BJ (cell line): ENCODE measurements at places on chromosomes 6 and 20.

- no peak for DNase-seq
These were observed 95.9 kb upstream of the COL21A1 start for GRCh38 chr6:56343295-56343694.

- no peak for DNase-seq
These were observed 859 bp upstream of the KIF25 start for GRCh38 chr6:167996424-167997199.

GRCh38 chr20:20638878-20639277 lies 73.6 kb downstream of the RALGAPA2 start:
- DNase-seq, result no peak

DNA sequence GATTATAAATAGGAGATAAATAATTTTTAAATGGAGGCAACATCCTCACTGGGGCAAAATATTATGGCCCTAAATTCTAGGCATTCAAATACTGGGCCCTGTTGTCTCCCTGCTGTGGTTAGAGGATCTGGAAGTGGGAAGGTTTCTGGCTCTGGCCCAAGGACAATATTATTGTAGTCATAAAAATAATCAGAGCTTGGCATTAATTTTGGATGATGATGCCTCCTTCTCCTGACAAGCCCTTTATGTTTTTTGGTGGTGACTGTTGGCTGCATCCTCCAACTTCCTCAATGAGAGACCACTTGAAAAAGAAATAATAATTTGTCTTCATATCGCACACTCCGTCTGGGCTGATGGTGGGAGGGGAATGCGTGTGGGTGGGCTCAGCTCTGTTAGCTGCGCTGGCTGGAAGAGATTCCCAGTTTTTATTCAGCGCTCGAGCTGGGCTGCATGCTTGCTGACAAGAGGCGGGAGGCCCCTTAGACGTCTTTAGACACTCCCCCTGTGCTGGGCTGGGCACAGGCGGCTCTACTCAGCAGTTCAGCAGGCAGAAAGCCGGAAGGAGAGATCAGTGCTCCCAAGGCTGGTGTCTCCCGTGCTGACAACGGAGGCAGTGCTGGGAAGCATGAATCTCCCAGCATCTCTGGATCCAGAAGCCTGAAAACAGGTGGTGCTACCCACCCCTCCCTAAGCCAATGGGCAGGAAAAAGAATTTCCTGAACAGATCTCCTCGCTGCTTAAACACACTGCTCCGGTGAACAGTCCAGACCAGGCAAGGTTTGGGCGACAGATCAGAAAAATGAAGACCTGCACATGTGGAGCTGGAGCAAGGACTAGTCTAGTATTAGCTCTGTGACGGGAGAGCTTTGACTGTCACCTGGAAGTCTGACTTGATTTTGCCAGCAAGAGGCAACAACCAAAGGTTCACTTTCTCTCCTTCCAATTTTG lies 97.7 kb downstream of the SYCP2 start:
- peak; percentile 5 for DNase-seq

DNA sequence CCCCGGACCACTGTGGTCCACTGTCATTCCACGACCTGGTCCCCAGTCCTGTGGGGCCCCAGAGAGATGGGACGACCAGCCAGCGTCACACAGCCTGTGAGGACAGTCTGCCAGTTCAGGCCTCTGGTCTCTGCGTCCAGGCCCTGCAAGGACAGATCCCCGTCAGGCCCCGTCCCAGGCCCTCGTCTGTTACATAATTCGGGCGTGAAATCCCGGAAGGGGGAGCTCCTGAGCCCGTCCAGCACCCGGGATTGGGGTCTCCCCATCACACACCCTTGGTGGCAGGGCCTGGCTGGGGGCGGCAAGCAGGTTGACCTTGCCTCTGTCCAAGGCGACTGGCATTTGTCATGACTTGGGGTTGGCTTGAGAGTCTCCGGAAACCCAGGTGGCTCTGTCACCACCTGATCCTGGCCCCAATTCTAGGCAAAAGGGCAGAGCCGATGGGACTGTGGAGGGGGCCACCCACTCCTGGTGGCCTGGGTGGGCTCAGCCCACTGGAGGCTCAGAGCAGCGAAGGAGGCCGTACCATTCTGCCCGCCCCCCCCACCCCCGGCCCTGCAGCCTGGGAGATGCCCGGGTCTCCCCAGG lies 73.8 kb upstream of the GATA5 start:
- no peak for DNase-seq

- no peak for DNase-seq
These were observed 156.4 kb upstream of the PDE10A start for GRCh38 chr6:165819394-165819793.

- no peak for DNase-seq
These were observed 1321.1 kb upstream of the GJE1 start for GRCh38 chr6:140811642-140812041.

GRCh38 chr20:44888226-44889103 lies 3.0 kb downstream of the YWHAB start:
- no peak for DNase-seq

GRCh38 chr6:73565767-73566485 lies 45.1 kb upstream of the EEF1A1 start:
- peak; percentile 14 for DNase-seq

GRCh38 chr6:122609881-122610689 lies at the start of gene PKIB:
Gene PKIB (plus strand): TSS chr6:122610405. CDS start chr6:122717795, 107,390 bp downstream.
- DNase-seq, result no peak

GRCh38 chr6:134544737-134545136 lies 226.8 kb upstream of the SGK1 start:
- DNase-seq, result no peak

DNA sequence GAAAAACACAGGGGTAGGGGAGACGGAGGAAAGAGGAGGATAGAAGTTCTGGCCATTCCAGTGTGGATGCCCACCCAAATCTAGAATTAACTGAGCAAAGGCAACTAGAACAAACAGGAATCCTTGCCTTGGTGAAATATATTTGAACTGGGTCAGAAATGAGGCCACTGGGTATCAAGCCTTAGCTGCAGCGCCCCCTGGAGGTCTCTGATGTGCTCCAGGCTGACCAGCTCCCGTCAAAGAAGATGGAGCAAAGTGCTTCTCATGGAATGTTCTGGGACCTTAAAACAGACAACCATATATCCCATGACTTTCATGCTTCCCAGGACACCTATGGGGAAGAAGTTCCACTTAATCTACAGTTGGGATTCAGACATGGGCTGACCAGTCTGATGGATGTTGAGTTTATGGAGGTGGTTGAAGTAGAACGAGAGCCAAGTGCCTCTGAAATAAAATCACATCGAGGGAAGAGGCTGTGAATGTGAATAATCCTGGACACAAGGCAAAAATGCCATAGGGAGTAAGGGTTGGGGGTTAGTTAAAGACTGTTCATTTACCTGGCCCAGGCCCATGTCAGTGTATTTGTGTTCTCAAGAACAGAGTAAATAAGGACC lies 50.4 kb downstream of the HLA-DPB1 start:
- DNase-seq, result no peak

GRCh38 chr20:41177636-41178035 lies 40.3 kb downstream of the PLCG1 start:
- peak; percentile 82 for DNase-seq

DNA sequence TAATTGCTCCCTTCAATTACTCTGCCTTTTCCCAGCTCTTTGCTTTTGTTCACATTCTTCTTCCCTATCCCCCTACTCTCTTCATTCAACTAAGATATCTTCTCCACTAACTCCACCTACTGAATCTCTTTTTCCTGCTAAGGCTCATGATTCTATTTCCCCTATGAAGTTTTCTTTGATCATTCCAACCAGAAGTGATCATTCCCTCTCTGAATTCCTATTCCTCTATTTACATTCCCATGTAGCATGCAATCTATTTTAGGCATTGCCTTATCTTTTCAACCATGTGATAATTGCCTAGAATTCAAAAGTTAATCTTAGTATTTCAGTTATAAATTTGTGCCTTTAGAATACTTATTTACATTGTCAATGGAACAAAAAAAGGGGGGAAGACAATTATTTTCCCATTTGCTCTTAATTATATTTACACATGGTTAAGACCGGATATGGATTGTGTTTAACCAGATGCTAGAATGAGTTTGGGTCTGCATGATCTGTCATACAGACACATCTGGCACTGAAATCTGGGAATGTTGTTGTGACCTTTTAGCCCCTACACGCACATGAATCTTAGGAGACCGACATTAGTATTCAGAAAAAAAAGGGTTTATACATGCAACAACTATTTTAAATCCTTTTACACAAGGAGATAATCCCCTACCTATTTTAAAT lies 20.8 kb downstream of the MOXD1 start:
- DNase-seq, result no peak

GRCh38 chr6:56387621-56388414 lies 140.4 kb upstream of the COL21A1 start:
- no peak for DNase-seq

GRCh38 chr6:162862462-162862861 lies 134.7 kb downstream of the PACRG start:
- no peak for DNase-seq

DNA sequence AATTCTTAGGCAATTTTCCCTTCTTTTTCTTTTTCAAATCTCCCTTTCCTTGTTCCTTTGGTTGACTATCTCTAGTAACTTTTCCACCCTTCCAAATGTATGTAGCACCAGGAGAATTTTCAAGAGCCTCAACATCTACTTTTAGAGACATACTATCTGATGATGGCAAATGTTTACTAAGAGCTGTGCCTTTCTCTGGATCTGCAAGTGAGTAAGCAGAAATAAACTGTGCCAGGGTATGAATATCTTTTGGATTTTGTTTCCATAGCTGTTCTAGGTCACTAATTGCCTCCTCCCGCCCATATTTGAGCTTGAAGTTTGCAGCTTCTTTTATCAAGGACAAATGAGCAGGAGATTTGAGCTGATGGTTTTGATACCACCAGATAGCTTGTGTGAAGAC lies 69.5 kb downstream of the GTF2H5 start:
- no peak for DNase-seq

DNA sequence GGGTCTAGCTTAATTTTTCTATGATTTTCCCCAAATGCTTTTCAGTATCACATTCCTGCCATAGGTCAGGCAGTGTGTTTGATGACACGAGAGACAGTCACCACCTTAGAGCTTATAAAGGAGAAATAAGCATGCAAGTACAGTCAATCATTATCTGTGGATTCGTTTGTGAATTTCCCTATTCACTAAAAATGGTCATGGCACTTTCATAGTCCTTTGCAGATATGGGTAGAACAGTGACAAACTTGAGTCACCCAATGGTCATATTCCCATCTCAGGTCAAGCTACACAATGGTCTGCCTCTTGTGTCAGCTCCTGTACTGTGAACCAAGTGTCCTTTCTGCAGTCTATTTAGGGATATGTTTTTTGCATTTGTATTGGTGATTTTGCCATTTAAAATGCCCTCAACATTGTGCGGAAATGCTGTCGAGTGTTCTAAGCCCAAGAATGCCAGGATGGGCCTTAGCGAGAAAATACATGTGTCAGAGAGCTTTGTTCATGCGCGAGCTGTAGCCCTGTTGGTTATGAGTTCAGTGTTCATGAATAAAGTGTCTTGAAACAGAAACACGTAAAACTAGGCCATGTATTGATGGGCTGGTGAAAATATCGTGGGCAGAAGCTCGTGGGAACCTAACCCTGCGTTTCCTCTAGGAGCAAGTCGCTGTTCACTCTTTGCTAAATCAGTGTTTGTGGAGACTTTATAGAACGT lies 19.8 kb downstream of the SUMO4 start:
- DNase-seq, result no peak

- DNase-seq, result no peak
These were observed 159.2 kb downstream of the CD109 start for GRCh38 chr6:73854998-73855718.

DNA sequence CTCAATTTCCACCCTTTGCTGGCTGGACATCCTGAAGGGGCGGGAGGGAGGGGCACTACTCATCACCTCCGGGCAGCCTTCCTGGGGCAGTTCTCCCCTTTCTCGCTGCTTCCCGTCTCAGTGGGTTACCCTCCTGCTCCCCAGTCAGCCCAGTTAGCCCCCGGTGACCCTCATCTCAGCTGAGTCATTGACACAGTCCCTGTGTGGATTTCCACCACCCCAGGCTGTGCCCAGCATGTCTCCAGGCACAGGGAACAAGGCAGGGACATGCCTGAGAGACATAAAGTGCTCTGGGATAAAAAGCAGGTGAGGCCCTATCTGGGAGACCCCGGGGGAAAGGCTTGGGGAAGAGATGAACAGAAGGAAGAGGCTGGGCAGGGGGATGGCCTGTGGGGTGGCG lies 29.9 kb upstream of the HMGA1 start:
- no peak for DNase-seq

DNA sequence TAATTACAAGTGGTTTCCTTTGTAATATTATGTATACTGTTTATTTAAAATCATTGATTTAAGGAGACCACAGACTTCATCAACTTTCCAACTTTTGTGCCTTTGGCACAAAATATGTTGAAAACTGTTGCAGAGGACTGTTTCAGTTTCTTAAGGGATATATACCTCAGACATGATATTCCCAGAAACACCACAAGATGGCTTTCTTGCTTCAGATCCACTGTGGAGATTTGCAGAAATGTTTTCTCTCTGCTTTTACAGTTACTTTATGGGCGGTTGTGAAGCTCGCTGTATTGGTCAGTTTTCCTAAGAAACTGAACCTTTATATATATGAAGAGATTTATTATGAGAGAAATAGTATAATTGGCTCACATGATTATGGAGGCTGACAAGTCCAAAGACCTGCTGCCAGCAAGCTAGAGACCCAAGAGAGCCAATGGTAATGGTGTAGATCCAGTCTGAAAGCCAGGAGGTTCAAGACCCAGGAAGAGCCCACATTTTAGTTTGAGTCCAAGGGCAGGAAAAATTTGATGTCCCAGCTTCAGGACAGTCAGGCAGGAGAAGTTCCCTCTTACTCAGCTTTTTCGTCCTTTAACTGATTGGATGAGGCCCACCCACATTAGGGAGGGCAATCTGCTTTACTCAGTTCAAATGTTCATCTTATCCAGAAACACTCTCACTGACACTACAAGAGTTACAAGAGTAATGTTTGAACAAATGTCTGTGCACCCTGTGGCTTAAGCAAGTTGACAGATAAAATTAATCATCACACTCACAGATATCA lies 12.8 kb downstream of the ME1 start:
- no peak for DNase-seq

DNA sequence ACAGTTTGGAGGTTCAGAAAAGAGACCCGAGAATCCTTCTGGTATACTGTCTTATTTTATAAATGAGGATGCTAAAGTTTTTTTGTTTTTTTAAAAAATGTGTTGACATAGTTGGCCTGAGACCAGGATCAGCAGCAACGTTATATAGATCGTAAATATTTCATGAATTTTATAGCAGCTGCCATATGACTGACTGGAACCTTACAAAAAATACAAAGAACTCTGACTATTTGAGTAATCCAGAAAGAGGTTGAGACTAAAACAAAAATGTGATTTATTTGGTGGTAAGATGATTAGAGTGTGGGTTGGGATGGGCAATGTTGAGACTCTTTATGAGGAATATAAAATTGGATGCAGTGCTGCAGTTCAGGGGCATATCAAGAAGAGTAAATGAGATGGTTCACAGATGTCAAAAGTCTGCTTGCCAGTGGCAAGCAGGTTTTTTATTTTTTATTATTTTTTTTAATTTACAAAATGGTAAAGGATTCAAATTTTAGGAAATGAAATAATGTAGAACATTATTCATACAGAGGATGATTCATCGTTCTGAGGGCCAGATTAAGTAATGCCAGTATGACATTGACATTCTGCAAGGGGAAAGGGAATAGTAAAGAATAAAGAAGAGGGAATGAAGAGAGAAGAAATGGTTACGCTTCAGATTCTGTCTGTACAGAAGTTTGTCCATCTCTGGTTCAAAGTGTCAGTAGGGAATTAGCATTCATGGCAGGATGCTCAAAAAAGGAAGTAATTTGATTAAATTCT lies 58.5 kb downstream of the SCAF8 start:
- no peak for DNase-seq

- no peak for DNase-seq
These were observed 351.4 kb downstream of the FOXA2 start for GRCh38 chr20:22232923-22233322.
